ENCODE measurements at places on chromosomes 2 and 18.

DNA sequence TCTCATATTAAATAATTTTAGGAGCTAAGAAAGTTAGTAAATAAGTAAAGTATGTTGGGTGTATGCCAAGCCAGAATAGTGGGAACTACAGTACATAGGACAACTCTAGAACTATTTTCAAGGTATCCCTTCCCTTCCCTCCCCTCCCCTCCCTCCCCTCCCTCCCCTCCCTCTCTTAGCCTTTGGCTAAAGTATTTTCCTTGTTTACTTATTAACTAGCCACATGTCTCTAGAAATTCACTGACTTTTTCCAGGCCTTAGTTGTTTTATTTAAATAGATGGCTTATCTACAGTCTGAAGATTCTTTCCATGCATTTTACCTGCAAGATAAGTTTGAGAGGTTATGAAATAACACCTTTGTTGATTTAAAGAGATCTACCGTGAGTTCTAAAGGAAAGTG lies 402.1 kb downstream of the PARD3B start:
- DNase-seq, result no peak

GRCh38 chr2:236851187-236851586 lies 234.5 kb upstream of the COPS8 start:
- no peak for DNase-seq

DNA sequence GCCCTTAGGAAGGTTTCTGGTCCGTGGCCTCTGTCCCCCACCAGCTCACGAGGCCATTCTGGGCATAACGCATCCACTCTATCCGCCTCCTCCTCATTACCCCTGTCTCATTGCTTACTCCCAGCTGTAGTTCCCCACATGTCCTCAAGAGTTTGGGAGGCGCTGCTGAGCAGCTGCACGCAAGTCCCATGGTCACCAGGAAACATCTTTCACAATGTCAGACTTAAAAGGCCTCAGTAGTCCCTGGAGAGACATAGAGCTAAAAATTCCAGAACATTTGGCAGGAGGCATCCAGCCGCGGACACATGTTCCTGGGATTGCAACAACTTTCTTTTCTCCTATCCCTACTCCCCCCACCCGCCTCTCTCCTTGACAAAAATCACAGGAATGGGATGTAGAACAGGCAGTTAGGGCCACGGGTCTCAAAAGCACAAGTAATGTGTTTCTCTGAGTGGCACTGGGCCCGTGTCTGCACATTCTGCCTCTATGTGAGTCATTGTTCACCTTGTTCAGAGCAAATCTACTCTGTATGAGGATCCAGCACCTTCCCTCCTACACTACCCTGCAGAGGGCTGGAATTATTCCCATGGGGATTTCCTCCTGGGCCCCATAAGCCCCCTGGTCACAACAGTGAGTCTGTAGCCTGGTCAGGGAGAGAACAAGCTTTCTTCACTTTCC lies 8.1 kb downstream of the LBH start:
- peak; percentile 55 for DNase-seq

GRCh38 chr2:29724282-29724681 lies 197.1 kb downstream of the ALK start:
- no peak for DNase-seq

- no peak for DNase-seq
Observed at GRCh38 chr2:7639476-7639875, 722.3 kb downstream of the RNF144A start.

DNA sequence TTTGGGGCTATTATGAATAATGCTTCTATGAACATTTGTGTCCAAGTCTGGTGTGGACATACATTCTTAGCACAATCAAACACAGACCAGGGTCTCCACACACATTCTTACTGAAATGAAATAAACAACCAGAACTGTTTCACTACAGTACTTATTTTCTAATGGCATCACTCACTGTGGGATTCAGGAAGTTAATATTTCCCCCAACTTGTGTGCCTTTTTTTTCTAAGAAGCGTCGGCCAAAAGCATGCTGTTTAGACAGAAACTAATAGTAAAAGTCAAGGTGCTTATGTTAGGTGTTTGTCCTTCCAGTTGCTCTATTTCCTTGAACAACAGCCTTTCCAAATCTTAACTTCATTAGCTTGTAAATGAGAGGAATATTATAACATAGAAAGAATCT lies 117.6 kb downstream of the DOCK10 start:
- no peak for DNase-seq

GRCh38 chr2:1617425-1618021 lies 126.8 kb downstream of the PXDN start:
- DNase-seq, result no peak

GRCh38 chr18:74722237-74722636 lies 124.6 kb downstream of the ZNF407 start:
- no peak for DNase-seq

DNA sequence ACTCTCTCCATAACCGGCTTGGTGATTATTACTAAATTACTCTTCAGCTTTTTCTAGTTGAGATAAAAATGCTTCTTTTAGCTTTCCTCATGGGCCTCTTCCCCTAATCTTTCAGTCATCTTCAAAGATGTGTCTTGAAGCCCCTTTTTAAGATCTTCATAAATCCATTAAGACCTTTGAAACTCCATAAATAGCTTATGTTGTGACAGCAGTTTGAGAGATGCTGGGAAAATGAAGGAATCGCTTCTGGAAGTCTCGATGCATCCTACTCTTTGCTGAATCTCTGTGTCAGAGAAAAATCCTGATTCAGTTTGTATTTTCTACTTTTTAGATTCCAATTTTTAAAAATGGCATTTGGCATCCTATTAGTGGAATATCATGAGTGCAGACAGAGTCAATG lies 13.0 kb downstream of the SCYGR4 start:
- no peak for DNase-seq

DNA sequence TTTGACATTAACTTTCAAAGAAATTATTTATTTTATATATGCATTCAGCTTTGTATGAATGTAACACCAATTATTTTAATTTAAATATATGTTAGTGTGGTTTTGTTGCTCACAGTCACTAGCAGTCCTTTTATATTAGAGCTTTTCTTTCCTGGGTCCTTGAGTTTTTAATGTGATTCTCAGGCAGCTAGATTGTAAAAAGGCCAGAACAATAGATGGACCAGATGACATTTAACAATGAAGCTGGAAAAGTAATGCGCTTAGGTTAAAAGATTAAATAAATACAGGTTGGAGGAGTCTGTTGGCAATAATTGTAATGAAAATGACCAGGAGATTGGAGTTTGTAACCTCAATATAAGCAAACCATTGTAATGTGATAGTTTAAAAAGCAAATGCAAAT lies 171.1 kb downstream of the FTCDNL1 start:
- no peak for DNase-seq

DNA sequence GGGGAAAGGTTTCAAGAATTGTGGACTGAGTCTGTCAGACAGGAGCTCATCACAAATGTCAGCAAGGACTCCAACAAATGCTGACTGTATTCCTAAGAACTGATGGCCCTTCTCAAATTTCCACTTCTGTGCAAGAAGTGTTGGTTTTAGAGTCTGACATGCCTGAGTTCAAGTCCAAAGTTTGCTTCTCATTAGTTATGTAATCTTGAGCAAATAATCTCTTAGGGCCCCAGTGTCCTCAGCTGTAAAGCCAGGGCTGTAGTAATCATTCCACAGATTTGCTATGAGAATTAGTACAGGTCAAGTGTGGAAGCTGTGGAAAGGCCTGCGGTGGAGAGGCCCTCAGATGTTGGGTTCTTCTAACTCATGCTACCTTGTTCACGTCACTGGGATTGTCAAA lies 23.9 kb downstream of the MEP1B start:
- DNase-seq, result no peak

- DNase-seq, result no peak
Observed at GRCh38 chr2:124081154-124081716, 56.1 kb downstream of the CNTNAP5 start.

DNA sequence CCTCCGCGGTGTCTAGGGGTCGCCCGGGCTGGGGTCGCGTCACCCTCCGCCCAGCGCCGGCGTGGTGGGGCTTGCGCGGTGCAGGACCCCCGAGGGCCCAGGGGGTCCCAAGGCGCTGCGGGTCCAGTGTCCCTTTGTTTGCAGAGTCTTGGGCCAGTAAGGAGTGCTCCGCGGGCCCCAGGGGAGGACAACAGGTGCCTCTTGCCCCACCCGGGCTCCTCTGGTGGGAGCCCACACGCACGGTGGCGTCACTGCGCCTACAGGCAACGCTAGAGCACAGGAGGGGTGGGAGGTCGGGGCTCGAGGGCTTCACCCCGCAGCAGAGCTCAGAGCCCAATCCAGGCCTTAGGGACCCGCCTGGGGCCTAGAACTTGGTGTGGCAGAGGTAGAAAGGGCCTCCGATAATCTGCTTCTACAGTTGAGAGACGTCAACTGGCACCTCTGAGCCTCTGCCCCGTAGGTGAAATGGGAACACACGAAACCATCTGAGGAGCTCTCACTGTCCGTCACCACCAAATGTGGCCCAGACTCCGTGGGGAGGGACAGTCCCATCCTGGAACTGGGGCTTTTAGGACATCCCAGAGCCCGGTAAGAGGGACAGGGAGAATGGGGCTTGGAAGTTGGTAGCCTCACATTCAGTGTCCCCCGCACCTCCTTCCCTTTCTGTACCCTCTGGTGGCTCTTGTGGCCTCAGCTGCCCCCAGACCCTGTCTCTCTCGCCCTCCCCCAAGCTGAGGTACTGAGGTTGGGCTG lies 1.4 kb downstream of the ARID5A start:
- DNase-seq, result no peak

GRCh38 chr2:238864207-238865014 lies 16.5 kb downstream of the TWIST2 start:
- DNase-seq, result no peak

GRCh38 chr2:135701442-135701841 lies 40.2 kb upstream of the UBXN4 start:
- DNase-seq, result no peak

GRCh38 chr2:148930046-148930775 lies 55.2 kb downstream of the KIF5C start:
- DNase-seq, result no peak

DNA sequence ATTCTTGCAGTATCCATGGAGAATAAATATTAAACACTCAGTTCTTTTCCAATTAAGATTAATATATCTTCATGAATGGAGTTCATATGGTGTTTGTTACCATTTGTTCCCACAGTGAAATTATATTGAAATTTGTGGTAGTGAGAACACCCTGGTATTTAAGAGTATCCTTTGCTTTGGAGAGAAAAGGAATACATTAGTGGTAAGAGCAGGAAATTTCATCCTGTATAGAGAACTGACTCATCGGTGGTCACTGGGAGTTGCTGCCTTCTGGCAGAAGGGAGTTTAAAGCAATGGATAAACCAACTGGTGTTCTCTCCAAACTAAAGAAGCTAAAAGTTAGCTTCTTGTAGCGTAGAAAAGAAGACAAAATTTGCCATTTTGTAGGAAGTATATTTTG lies 107.3 kb downstream of the MYO1B start:
- DNase-seq, result no peak

GRCh38 chr2:20313659-20314058 lies 37.0 kb downstream of the PUM2 start:
- no peak for DNase-seq

GRCh38 chr2:230627806-230628724 lies 84.6 kb upstream of the CAB39 start:
- DNase-seq, result no peak

GRCh38 chr2:143083636-143084035 lies 45.6 kb upstream of the ARHGAP15 start:
- no peak for DNase-seq

DNA sequence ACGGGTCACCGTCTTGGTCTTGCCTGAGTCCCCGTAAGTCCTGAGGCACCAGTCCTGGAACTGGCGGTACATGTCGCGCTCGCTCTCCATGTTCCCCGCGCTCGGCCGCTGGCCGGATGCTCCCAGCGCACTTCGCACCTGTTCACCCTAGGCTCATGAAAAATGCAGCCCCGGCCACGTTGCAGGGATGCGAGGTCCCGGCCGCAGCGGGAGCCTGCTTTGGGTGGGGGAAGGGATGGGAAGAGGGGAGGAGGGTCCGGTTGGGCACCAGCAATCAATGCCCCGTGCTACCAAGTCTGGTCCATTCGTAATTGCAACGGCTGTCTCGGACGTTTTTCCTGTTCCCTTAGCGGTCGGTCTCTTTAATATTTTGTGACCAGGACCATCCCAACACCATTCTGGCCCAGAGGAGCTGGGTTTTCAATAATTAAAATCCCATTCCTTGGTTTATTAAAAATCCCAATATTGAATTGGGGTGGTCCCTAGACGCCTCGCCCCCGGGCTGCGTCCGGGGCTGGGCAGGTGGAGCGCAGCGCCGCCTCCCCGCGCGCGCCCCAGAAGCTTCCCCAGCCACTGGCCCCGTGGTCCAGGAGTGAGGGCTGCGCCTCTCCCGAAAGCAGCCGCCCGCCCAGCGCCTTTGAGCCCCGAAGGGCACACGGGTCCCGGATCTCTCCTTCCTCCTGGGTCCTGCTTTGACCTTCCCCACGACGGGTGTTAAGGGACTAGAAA lies 1.4 kb downstream of the NOL4 start:
- no peak for DNase-seq

GRCh38 chr2:60411295-60411694 lies 142.2 kb downstream of the BCL11A start:
- DNase-seq, result no peak

DNA sequence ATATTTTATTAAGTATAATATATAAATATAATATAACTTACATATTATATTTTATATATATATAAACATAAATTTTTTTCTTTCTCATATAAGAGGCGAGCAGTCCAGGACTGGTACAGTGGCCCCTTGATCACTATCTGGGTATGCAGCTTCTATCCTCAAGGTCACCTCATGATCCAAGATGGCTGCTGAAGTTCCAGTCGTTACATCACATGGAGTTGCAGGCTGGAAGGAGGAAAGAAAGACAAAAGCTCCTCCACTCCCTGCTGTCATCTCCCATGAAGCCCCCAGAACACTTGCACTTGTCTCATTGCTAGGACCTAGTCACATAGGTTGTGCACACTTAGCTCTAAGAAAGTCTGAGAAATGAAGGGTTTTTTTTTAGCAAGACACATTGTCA lies 145.1 kb upstream of the SLC1A4 start:
- no peak for DNase-seq

- DNase-seq, result no peak
Observed at GRCh38 chr2:240461471-240462072, 26.1 kb downstream of the GPC1 start.

DNA sequence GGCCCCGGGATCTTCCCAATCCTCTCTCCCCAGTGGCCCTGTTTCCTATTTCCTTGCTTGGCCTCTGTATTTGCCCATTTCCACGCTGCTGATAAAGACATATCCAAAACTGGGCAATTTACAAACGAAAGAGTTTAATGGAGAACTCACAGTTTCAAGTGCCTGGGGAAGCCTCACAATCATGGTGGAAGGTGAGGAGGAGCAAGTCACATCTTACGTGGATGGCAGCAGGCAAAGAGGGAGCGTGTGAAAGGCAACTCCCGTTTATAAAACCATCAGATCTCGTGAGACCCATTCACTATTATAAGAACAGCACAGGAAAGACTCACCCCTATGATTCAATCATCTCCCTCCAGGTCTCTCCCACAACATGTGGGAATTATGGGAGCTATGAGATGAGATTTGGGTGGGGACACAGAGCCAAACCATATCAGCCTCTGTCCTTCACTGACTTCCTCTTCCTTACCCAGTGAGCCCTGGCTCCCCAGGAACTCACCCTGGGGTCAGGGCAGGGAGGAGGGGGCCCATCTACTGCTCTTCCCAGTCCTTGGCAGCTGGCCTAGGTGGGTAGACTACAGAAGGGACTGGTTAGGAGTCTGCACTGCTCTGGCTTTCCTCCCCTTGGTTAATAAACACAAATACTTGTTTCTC lies 105.8 kb upstream of the MYCN start:
- DNase-seq, result no peak

Data from stimulated activated CD4-positive, alpha-beta T cell treated with anti-CD3 and anti-CD28 coated beads, TNF-alpha, amount 100 ng/mL, for 1 hour (primary cell).